ENCODE measurements at places on chromosomes 1 and 21.

- DNase-seq, result no peak
These were observed at the start of gene LCE1E for GRCh38 chr1:152786077-152786476. LCE1E (plus strand) TSS chr1:152786257; CDS start chr1:152787300, 1,043 bp downstream.

- DNase-seq, result no peak
These were observed 9.2 kb downstream of the WDR26 start for GRCh38 chr1:224425279-224425884.

- DNase-seq, result no peak
These were observed 50.3 kb downstream of the ARID4B start for GRCh38 chr1:235277709-235278108.

DNA sequence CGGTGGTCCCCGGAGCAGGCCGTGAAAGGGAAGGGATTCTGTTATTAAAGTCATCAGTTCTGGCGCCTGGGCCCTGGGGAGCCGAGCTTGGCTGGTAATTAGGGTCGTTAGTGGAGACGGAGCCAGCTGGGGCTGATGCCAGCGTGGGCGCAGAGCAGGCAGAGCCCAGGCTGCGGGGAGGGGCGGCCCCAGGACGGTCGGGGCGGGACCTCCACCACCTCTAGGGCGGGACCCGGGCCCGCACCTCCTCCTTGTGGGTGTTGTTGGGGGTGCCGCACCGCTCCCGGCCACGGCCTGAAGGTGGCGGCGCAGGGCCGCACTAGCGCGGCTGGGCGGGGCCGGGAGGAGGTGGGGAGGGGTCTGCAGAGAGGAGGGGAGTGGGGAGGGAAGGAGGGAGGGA, 470.6 kb downstream of the PTPRU start:
- no peak for DNase-seq

DNA sequence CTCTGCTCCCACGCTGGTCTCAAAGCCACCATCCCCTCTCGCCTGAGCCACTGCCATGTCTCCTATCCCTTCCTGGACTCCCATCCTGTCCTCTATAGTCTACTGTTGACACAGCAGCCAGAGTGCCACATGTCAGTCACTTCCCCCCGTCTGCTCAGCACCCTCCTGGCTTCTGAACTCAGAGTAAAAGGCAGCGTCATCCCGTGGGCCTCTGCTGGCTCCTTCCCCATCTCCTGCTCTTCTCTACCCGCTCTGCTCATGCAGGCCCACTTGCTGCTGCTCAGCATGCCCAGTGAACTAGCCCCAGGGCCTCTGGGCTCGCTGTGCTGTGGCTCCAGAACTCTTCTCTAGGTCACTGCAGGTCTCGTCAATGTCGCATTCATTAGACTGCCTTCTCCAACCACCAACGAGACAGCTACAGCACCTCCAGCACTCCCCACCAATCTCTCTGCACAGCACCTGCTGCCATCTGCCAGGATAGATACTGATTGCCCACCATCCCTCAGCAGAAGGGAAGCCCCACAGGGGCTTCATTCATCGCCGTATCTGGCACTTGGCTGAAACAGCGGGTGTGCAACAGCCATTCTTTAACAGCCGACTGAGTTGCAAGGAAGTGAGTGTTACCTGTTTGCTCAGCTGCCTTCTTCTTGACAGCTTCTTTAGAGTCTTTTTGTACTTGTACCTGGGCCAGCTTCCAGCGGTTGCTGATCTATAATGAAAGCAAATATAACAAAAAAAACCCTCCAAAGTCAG, 11.8 kb upstream of the SRM start:
- DNase-seq, result no peak

- DNase-seq, result no peak
These were observed 1.0 kb upstream of the FAM89A start for GRCh38 chr1:231040800-231041718.

DNA sequence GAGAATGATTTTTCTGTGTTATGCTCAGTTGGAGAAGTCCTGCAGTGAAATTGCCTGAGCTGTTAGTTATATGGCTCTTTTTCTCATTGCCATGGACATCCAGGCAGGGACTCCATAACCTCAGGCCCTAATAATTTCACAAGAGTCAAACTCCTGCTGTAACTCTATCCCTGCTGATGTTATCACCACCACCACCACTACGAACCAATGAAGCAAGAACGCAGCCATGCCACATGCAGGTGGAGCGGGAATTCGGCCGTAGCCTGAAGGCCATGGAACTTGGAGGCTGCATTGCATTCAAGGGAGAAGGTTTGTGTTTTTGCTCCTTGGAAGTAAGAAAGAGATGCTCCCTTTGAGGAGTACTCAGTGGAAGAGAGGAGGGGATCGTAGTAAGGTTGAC, 16.8 kb upstream of the DLGAP3 start:
- DNase-seq, result no peak

DNA sequence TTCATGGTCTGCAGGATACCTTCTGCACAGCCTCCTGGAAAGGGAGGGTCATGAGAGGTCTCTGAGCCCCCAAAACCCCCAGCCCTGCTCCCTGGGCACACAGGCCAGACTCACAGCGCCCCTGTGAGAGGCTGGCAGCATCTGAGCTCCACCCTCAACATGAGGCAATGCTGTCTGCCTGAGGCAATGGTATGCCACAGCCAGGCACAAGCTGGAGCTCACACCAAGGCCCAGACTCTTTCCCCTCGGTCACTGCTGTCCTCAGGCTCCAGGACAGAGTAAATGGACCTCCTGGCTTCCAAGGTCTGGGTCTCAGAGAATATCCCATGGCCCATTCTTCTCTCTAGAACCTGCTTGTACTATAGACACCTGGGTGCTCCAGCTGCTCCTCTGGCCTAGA, 17.2 kb downstream of the MEF2D start:
- no peak for DNase-seq

DNA sequence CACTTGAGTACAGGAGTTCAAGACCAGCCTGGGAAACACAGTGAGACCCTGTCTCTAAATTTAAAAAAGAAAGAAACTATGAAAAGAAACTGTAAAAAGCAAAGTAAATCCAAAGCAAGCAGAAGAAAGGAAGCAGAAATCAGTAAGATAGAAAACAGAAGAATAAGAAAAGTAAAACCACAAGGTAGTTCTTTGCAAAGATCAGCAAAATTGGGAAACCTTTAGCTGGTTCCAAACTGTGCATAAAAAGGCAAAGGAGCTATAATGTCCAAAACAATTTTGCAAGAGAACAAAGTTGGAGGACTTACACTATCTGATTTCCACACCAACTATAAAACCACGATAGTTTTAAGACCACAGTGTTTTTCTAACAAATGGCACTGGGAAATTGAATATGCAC, 218.8 kb downstream of the RPS6KC1 start:
- no peak for DNase-seq

All from cerebellum (tissue), 4 donors.